ENCODE measurements at places on chromosomes 6 and 20.
A peak's percentile ranks its signal among the peaks of the same experiment; 100 is the strongest.

DNA sequence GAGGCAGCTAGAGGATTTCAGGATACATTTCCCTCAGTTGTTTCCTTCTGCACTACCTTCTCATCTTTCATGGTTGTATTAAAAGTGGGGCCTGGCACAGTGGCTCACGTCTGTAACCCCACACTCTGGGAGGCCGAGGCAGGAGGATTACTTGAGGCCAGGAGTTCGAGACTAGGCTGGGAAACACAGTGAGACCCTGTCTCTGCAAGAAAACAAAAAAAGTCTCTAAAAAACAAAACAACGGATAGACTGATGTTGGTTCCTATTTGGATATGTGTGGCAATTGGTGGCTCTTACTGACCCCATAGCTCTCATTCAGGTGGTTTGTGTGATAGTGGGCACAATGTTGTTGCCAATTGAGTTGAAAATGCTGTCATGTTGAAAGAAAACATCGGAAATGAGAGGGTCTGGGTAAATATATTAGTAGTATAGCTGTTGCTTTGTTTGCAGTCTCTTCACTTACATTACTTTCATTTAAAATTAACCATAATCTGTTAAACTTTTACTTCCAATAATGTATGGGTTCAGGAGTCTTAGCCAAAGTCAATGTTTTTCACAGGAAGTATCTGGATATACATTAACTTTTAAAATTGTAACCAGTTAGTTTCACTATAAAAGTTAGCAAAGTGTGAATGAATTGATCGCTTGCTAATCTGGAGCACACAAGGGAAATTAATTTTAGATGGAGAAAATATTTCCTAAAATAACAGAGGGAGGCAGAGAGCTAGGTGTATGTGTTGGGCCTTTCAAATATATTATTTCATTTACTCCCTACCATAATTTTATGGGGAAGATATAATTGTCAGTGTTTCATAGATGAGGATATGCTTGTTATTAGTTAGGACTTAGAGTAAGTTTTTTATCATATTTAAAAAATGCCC is 31.1 kb downstream of the UTRN start:
- peak; percentile 40 for DNase-seq

DNA sequence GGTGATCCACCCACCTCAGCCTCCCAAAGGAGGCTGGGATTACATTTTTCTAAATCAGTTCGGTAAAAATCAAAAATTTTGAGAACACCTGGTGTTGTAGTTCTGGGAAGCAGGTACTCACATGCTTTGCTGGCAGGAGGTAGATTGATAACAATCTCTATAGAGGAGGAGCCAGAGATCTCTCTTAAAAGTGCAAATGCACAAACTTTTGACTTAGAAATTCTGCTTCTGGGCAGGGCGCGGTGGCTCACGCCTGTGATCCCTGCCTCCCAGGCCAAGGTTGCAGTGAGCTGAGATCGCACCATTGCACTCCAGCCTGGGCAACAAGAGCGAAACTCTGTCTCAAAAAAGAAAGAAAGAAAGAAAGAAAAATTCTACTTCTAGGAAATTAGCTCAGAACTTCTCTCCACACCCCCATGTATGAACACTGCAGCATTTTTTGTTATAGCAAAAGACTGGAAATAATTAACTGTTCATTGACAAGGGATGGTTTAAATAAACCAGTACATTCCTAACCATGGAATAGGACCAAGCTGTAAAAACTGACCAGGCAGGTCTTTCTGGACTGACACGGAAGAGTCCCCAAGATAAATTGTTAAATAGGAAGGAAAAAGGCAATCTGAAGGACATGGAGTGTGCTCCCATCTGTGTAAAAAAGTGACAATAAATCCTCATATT is 14.4 kb upstream of the TRIB3 start:
- DNase-seq = no peak

DNA sequence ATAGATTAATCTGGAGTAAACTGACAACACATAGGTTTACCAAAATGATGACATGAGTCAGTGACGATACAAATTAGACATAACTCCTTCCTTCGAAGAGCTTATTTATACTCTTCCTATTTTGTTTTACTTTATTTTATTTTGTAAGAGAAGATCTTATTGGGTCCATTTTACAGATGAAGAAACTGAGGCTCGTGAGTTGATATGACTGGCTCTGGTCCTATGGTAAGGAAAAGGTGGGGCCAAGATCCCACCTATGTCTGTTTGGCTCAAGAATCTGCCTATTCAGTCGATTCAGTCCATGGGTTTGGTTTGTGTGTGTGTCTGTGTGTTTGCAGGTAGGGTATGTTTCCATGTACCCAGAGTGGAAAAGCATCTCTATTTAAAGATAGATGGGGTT is 8.4 kb upstream of the R3HDML start:
- no peak for DNase-seq

- no peak for DNase-seq
Observed at GRCh38 chr6:25576919-25577318, 75.1 kb upstream of the SCGN start.

GRCh38 chr6:51949526-51949925 is 137.9 kb downstream of the PKHD1 start:
- no peak for DNase-seq

DNA sequence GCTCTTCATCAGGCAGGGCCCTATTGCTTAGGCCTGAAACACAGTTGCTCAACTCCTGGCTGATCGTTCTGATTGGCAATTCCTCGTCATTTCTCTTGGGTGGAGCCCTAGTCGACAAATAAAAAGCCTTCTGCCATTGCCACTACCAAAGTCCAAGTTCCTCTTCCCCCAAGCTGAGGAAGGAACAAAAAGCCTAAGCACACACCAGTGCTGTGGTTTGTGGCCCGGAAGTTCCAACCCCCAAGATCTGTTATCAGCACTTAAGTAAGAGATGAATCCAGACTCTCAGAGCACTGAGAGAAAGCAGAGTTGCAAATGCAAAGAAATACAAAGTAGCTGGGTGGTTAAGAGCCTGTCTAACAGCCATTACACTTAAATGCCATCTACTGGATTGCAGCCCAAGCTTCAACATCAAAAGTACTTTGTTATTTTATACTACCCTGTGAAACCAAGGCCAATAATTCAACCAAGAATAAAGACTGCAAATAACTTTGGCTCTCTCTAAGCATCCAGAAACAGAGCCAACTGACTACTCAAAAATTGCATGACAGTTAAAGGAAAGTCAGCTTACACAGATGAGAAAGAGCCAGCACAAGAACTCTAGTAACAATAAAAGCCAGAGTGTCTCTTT is 1024.0 kb downstream of the GRIK2 start:
- DNase-seq = no peak

DNA sequence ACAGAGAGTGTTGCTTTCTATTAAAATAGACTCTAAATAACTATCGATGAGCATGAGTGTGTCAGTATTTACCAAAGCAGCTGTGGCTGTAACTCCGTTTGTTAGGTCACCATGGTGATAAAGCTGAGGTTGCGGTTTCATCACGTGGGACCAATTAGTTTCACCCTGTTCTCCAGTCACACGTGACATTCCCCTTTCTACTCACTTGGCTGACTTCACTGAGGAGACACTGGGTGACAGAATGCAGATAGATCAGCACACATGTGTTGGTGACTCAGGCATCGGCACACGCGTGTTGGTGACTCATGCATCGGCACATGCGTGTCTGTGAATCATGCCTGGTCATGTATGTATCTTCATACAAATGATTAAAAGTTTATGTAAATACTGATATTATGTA is 285.4 kb downstream of the THBS2 start:
- DNase-seq = peak; percentile 85

DNA sequence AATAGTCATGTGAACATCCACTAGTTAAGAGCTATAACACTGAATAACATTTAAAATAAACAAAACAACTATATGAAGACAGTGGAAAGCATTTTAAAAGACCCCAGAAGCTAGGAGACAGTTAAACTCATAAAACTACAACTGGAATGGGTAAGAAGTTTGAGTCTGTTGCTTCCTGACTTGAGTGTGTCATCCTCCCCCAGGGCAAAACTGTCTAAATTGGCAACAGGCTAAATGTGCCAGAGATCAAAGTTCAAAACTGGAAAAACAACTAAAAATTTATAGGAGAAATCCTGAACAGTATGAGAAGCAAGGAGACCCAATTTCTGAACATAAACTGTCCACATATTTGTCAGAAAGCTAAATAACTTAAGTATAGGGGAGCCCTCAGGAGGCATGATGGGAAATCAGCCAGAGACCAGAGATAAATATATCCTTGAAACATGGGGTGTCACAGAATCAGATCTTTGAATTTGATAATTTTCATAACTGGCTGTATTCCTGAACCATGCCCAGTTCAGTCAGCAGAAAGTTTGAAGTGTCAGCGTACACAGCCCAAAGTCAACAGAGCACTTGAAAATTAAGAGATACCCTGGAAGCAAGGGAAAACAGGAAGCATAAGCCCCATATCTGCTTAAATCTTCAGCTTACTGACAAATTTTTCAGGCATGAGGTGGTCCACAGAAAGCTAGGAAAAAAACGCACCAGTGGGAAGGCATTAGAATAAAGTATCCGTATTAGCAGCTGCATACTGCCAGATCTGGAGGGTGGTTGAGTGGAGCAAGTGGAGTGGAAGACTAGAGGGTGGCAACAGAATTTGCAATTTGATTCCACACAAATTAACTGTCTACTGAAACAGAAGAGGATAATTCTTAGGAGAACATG is 516.1 kb upstream of the MAN1A1 start:
- no peak for DNase-seq

GRCh38 chr6:137031122-137031521 is 13.6 kb downstream of the IL20RA start:
- no peak for DNase-seq

GRCh38 chr6:35694462-35694861 is 5.7 kb upstream of the FKBP5 start:
- DNase-seq = no peak

- no peak for DNase-seq
Observed at GRCh38 chr20:58749979-58750378, 57.4 kb downstream of the NPEPL1 start.

DNA sequence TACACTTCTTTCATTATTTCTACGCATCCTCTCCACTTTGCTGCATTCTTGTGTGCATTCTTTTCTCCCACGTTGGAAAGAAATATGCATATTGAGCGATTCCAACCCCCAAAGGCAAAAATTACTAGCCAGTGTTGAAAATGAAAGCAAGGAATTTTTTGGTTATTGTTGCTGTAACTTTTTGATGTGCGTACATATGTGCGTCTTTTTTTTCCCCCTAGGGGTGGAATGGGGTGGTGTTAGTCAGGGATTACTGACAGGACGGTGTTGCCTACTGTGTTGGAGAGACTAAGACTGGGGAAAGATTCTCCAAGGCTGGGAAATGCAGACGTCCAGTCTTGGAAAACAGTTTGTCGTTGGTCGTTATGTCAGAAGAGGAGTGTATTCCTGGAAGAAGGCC is 44.2 kb upstream of the ESR1 start:
- no peak for DNase-seq

- DNase-seq = no peak
Observed at GRCh38 chr20:1265226-1265915, 723 bp upstream of the SNPH start.

DNA sequence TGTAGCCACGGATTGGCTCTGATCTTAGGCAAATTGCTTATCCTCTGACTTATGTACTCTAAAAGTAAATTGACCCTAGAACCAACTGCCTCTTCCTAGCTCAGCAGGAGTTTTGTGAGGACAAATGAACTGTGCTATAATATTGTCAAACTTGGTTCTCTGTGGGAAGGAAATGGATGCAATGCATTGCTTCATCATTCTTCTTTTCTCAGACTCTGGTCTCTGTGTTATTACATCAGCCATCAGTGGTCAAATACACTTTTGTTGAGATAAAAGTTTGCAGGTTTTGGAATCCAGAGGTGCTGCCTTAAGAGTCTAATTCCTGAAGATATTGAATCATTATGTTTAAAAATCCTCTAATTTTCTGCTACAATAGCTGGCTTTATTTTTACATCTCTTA is 64.9 kb downstream of the SLC24A3 start:
- DNase-seq = no peak

- no peak for DNase-seq
Observed at GRCh38 chr20:55116598-55116997, 641.2 kb downstream of the DOK5 start.

DNA sequence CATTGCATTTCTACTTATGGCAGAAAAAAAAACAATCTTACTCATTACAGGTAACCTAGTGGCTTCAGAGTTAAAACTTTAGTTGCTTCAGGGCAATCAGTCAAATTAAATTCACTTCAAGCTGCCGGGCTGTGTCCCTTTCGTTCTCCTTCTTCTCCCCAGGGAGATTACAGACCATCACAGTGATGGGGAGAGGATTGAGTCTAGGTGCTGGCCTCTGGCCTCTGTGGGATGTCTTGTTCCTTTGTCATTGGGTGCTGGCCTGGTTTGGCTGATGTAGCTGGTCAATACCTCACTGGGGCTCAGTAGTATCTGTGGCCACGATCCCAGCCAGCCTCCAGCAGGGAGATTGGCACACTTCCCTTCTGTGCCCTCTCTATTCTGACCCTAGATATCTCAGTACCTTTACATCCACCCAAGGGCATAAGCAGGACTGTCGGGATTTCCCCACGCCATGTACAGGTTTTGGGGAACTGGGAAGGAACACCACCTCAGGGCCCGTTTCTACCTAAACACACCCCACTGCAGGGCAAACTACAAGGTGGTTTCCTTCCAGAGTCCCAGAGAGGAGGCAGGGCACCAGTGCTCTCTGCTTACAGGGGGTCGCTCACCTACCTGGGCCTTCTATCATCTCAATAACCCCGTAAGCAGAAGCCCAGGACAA is 15.4 kb downstream of the FYN start:
- no peak for DNase-seq

DNA sequence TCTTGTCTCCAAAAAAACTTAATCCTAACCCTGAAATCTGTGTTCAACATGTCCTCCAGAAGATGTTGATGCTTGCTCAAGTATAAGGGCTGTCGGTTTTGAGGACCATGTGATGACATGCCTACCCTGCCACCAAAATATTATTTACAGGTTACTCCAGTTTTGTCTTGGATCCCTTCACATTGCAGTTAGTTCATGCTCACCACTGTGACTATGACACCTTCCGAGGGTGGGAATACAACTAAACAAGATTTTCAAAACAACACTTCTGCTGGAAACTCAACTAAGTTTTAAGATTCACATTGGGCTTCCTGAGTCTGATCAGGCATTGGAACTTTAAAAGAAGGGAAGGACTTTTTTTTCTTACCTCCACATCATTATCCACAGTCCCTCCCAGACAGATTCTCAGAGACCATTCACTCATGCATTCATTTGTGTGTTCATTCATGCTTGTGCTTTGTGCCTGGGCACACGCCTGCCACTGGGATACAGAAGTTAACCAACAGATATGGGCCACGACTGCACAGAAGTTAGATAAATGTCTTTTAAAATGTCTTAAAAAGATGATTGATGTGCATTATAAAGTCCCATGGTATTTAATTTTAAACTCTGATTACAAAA is 118.7 kb upstream of the GJE1 start:
- no peak for DNase-seq

Measured in large intestine (tissue), 12 donors.